ENCODE measurements at places on chromosomes 7 and 10. TPM values are rescaled to one million over a fixed set of nuclear protein-coding genes. Genes with fewer than 3 reads are reported as not detected.

GRK5 gene
- total RNA-seq, result 26.3 TPM

GRID1 gene
- not detected for total RNA-seq

MGMT gene
- total RNA-seq, result 8.8 TPM

PLEKHA8 gene
- 14.9 TPM for total RNA-seq

PLAC9 gene
- 2.9 TPM for total RNA-seq
